ENCODE measurements at places on chromosomes 12 and 14.
A peak's percentile ranks its signal among the peaks of the same experiment; 100 is the strongest.

GRCh38 chr12:65823513-65824375 lies 539 bp upstream of the HMGA2 start:
- peak; percentile 80 for DNase-seq

GRCh38 chr14:65478596-65478995 lies 66.1 kb downstream of the FUT8 start:
- DNase-seq = peak; percentile 61

- no peak for DNase-seq
Observed at GRCh38 chr12:21129906-21130305, 1.1 kb upstream of the SLCO1B1 start.

DNA sequence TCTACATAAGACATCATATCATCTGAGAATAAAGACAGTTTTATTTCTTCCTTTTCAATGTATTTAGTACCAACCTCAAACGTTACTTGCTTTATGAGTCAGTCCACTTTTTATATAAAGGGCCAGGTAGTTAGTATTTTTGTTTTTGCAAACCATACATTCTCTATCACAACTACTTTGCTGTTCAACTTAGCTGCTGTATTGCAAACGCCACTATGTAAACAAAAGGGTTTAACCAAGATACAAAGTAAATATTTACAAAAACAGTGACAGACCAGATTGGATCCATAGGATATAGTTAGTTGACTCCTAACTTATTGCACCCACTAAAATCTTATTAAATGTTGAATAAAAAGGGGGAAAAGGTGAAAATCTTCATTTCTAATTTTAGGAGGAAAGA lies 87.7 kb upstream of the FOXG1 start:
- DNase-seq = no peak

DNA sequence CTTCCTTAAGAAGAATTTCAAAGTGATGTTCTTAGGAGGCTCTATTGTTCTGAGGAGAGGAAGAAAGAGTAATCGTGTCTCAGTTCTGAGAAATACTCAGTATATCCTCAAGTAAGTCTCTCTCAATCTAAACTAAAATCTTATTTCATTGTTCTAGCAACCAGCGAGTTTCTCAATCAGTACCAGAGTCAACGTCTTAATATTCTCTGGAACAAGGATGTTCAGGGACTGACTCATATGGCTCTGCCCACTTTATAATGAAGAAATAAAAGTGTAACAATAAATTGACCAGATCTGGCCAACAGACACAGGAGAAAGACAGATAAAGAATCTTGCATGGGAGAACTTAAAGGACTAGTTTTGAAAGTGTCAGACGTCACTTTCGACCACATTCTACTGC lies 469.8 kb upstream of the FLRT2 start:
- peak; percentile 51 for DNase-seq

DNA sequence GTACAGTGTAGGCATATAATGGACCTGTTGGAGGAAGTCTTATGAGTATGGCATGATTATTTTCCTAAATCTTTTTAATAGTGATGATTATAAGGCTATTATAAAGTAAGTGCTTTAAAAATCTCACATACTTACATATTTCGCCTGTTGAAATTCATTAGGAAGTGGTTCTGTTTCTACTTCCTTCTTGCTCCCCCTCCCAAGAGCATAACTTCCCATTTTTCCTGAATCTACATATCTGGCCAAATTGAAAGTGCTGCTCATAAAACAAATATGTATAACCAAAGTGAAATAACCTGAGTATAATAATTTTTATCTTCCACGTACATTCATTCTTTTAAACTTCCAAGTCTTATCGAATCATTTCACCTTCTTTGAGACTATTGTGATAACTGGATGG lies 455.6 kb upstream of the SEL1L start:
- DNase-seq = no peak

GRCh38 chr14:61558271-61558670 lies 137.0 kb upstream of the HIF1A start:
- DNase-seq = no peak

- no peak for DNase-seq
Observed at GRCh38 chr12:66744956-66745383, 66.1 kb upstream of the GRIP1 start.

DNA sequence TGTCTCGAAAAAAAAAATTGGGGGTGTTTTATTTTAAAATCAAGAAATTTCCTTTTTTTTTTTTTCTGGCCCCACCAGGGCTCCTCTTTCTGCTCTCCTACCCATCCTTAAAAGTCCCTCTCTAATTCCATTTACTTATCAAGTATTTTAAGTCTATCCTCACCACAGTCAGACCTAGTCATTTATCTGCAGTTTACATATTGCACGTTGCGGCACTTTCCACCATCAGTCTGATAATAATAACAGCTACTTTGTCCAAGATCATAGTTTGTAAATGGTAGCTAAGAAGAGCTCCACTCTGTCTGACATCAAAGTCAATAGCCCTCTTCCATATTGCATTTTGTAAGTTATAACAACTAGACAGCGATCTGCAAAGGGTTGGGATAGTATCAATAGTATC lies 23.6 kb upstream of the CAND1 start:
- DNase-seq = no peak

DNA sequence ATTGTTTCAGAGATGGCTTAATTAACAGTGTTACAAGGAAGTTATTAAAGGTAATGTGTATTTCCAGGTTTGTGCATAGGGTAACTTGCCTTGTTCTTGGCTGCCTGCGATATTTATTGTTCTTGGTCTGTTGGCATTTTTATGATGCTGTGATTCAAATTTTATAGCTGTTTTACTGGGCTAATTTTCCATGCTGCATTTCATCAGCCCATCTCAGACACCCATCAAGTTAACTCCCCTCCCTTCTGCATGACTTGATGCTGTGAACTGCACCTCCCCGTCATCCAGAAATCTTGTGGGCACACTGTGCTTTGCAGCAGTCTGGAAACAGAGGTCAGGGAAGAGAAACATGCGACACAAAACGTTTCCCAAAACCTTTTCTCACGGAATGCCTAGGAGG lies 1049.2 kb downstream of the AACS start:
- no peak for DNase-seq

- DNase-seq = no peak
Observed at GRCh38 chr14:80313806-80314205, 102.5 kb upstream of the DIO2 start.

DNA sequence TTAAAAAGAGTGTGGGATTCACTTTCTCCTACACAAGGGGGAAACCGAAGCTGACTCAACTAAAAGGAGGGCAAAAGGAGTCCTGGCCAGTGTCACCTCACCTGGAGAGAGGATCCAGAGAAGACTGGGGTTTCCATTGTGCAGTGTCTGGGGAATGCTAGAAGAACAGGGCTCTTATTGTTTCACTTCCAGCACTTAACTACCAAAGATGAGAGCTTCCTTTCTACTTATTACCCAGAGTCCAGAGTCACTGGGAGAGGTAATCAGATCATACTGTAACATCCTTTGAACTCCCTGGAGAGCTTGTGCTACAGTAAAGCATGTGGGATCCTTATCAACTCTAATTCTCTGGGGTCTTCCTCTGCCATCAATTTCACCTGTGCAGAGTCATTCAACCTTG lies 148.4 kb upstream of the BCL2L14 start:
- DNase-seq = no peak

- no peak for DNase-seq
Observed at GRCh38 chr12:88909510-88909909, 329.2 kb upstream of the KITLG start.

DNA sequence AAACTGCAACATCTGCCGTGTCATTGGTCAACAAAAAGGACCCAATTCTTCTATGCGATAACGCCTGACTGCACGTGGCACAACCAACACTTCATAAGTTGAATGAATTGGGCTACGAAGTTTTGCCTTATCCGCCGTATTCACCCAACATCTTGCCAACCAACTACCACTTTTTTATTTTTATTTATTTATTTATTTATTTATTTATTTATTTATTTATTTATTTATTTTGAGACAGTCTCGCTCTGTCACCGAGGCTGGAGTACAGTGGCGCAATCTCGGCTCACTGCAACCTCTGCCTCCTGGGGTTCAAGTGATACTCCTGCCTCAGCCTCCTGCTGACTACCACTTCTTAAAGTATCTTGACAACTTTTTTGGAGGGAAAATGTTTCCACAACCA lies 127.4 kb downstream of the RASSF9 start:
- no peak for DNase-seq

All from cardiac fibroblast (primary cell).